GM04503 (cell line): ENCODE measurements at places on chromosomes 5 and 9.
A peak's percentile ranks its signal among the peaks of the same experiment; 100 is the strongest.

DNA sequence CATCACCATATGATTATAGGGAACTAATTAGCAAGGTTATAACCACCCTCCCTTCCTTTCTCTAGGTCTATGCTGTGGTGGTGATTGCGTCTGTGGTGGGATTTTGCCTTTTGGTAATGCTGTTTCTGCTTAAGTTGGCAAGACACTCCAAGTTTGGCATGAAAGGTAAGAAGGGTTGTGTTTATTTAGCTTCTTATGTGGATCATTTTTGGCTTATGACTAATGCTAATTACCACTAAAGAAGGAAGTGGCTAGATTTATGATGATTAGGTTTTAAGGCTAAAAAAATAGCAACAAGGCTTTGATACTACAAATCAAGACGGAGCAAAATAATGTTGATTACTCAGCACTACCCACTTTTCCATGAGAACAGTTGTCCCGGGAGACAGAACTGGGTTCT is 82.4 kb downstream of the NTRK2 start:
- no peak for DNase-seq

DNA sequence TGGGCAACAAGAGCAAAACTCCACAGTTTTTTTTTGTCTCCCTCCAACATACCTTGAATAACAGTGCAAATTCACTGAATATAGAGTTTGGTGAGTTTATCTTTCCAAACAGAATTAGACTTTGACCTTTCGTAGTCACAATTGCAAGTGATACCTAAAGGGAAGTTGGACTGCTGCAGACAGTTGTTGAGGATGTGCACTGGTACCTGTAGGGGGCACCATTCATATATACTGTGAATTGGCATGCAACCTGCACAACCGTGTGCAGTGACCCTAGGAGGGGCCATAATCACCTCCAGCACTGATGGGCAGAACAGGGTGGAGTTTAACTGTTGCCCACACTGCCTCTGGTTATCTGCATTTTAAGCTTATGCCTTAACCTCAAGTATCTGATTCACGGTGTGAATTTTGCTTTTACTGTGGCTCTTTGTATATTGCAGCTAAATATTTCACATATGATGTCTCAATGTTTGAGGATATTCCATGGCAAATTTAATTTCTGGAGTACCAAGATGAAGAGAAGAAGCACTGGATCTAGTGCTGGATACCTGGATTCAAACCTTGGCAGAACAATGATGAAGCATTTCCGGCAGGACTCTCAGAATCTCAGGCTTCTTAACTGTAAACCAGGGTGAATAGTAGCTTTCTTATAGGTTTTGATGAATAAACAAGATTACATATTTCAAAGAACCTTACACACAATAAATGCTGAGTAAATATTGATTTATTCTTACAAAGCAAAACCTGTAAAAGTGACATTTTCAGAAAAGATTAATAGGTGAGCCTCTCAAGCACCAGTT is 144.3 kb downstream of the ACTBL2 start:
- DNase-seq: no peak

DNA sequence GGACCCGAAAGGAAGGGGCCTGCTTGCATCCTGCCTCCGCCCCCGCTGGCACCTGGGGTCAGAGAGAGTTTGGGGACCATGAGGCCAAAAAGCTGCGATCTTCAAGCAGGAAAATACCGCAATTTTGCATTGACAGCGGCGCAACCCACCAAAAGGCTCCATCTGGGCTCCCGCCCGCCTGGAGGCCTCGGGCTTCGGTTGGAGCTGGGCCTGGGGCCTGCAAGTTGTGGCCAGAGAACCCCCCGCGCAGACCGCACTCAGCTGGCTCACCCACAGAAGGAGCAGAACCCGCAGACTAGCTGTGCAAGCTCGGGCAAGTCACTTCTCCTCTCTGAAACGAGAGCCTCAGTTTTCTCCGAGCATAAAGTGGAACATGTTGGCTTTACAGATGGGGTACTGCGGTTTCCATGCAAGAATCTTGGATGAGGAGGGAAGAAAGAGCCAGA is 1.3 kb downstream of the NR5A1 start:
- no peak for DNase-seq

- no peak for DNase-seq
Observed at GRCh38 chr9:6884101-6884500, 126.3 kb downstream of the KDM4C start.

- no peak for DNase-seq
Observed at GRCh38 chr5:76504901-76505564, 101.9 kb downstream of the IQGAP2 start.

DNA sequence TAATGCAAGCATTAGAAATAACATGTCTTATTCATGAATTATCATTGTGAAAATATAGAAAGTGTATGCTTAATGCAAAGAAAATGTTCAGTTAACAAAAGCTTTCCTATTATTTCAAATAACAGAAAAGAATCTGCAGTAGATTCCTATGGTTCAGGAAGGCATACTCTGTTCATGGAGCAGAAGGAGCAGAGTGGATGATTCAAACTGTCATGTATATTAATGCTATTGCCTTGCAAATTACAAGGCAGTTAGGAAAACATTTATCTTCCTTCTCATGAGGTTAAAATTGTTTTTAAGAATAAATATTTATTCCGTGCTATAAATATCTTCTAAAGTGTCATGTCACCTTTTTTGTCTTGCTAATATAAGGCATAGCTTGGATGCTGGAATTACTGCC is 47.5 kb downstream of the PCSK1 start:
- no peak for DNase-seq

DNA sequence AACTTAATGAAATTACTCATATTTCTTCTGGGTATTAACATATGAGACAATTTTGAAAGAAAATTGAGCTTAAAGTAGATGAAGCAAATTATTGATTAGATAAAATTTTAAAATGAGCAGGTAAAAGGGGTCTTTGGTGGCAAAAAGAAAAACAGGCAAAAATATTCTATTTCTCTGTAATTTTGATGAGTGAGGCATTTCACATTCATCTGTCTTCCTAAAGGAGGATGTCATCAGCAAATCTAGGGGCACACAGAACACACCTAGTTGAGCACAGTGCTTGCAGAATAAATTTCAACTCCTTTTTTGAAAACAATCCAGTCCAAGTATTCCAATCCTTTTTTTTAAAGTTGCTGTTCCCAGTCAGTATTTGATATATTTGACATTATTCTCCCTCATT is 16.2 kb downstream of the ZNF189 start:
- DNase-seq: no peak

DNA sequence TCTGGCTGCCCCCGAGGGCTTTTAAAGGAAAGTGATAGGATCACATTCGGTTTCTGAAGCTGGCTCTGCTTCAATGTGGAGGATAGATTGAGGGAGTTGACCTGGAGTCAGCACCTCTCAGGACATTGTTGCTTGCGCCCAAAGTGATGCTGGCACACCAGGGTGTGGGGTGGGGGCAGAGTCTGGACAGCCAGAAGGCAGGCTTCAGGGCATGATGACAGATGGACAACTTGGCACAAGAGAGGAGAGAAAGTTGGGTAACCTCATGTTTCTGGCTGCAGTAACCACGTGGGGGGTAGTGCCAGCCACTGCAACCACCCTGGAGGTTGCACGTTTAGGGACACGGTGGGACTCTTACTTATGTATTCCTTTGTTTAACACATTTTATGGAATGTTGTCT is 9.5 kb downstream of the ALDH1B1 start:
- no peak for DNase-seq

GRCh38 chr5:56382896-56383295 is 149.8 kb upstream of the ANKRD55 start:
- DNase-seq: no peak

GRCh38 chr9:123225374-123225813 is 43.0 kb downstream of the STRBP start:
- peak; percentile 34 for DNase-seq

GRCh38 chr5:119578937-119579336 is 50.4 kb upstream of the FAM170A start:
- no peak for DNase-seq

- DNase-seq: no peak
Observed at GRCh38 chr5:78364005-78364404, 3.6 kb downstream of the SCAMP1 start.

DNA sequence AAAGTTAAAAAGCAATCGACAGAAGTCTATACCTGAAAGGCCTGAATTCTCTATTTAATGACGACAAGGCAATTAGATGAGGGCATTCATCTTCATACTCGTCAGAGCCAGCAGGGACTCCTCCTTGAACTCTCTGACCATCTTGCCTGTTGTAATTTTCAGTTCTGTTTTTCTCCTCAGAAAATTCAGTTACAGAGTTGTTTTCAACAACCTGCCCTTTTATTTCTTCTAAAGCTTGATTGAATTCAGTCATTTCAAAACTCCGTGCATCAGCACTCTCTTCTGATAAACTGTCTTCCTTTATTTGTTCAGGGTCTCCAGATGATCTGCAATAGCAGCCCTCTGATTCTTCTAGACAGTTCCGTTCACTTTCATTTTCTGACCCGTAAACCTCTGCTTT is 15.6 kb downstream of the RIOK2 start:
- no peak for DNase-seq

DNA sequence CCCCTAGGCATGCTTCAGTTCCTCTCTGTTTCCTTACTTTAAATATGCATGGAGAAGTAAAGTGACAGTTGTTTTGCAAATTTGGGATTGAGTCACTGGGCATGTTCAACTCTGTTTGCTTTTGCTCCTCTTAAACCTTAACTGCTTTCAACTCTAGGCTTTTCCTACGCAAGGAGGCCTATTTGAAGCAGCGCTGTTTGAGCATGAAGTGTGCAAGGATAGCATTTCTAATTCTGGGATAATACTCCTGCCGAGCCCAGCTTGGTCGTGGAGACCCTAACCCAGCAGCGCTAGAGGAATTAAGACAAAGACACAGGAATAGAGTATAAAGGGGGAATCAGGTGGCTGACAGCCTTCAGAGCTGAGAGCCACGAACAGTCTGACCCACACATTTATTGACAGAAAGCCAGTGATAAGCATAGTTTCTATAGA is 803.4 kb upstream of the CDH10 start:
- no peak for DNase-seq

GRCh38 chr9:127538849-127539258 is 73.2 kb upstream of the STXBP1 start:
- DNase-seq: peak; percentile 76

- DNase-seq: no peak
Observed at GRCh38 chr5:62942384-62942783, 363.8 kb downstream of the LRRC70 start.

- DNase-seq: no peak
Observed at GRCh38 chr9:11269036-11269435, 656.2 kb upstream of the PTPRD start.

DNA sequence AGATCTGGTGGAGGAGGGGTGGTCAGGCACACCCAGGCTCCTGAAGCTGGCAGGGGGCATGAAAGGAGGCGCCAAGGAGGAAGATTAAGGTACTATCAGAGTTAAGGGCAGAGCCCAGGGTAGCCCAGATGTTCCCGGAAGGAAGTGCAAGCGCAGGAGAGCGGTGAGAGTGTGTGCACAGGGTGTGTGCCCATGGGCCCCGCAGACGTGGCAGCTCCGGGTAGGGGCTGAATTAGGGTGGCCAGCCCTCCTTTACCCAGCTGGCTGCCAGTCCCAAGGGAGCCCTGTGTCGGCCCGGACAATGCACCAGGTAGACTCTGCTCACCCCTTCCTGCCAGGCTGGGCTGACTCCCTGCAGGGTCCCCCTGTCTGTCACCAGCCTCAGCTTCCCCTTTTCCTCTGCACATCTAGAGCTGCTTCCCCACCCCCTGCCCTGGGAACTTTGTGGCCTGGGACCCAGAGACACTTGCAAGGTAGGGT is at the start of gene SMIM33:
Gene SMIM33, plus strand, starts transcription at position 184 of the 480 bp plus-strand sequence. Its CDS starts 118 bp downstream, at position 302.
- no peak for DNase-seq

DNA sequence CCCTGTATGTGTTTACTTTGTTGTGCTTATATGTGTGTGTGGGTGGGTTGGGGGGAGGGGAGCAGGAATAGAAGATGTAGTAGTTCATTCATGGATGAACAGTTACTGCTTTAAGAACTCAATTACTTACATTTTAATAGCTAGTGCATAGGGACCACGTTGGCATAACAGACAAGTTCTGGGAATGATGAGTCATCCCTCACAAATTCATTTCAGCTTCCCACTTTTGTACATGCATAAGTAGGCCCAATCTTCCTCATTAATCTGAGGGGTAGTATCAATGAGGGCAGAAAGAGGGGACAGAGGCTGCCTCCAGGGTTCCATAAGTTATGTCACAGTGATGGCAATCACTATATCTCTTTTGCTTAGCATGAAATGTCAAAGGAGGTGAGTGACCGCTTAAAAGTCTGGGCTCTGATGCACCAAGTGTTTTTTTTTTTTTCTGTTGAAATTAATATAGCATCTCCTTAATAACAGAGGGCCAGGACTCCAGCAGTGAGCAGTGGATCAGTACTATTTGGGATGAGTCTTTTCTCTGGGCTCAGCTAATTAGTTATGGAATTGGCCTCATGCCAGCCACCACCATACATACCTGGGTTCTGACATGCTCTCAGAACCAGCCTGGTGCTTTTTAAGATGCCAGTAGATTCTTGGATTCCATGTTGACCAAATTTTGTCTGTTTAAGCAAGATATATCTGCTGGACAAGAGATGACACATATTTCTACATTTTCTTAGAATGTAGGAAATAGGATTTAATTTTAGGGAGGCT is 37.1 kb downstream of the PRDM6 start:
- DNase-seq: no peak

- no peak for DNase-seq
Observed at GRCh38 chr5:17147617-17148016, 69.8 kb upstream of the BASP1 start.

DNA sequence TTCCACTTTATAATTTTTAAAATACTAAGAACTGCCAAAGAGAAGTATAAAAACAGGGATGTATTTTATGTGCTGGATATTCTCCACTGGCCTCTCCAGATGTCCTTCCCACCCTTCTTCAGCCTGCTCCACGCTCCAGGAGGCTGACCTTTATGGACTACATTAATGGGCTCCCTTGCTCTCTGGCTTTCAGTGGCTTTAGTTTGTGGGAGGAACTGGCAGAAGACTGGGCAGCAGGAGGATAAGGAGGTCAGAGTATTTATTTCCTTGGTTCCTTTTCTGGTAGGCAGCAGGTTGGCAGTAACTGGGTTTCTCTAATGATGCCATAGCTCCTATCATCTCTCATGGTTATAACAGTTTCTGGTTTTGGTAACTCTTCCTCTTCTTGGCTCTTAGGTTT is 133.9 kb downstream of the PAM start:
- no peak for DNase-seq

DNA sequence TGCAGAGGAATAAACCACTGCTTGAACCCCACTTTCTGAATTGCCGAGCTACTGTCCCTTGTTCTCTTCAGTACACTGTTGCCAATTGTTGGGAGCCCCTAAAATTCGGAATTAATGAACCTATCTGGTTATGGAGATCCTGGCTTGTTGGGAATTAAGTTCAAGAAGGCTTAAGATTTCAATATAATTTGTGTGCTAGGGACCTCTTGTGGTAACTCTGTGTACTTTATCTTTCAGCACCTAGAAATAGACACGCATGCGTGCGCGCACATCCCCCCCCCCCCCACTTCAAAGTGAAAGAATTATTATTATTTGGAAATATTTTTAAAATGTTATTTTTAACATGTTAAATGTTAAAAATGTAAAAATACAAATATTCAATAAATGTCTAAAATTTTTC is 53.3 kb upstream of the FAM169A start:
- no peak for DNase-seq
